Muscle of back (tissue), 13 donors: ENCODE measurements at places on chromosomes 2 and 18.

DNA sequence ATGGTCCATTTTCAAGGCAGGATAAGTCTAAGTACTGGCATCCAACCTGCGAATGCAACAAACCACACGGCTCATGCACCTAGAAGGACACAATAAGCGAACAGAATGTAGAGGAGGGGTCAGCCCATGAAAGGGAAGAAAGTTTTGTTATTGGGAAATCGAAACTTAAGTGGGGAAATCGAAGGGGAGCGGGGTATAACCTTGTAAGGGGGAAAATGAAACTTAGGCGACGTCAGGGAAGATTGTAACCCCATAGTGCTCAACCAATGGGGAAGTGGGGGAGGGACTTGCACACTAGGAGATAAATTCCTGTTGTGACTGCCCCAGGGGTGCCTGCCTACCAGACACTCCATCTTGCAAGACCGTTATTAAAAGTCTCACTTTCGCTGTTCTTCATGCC lies 15.6 kb upstream of the OTOF start:
- DNase-seq, result no peak

DNA sequence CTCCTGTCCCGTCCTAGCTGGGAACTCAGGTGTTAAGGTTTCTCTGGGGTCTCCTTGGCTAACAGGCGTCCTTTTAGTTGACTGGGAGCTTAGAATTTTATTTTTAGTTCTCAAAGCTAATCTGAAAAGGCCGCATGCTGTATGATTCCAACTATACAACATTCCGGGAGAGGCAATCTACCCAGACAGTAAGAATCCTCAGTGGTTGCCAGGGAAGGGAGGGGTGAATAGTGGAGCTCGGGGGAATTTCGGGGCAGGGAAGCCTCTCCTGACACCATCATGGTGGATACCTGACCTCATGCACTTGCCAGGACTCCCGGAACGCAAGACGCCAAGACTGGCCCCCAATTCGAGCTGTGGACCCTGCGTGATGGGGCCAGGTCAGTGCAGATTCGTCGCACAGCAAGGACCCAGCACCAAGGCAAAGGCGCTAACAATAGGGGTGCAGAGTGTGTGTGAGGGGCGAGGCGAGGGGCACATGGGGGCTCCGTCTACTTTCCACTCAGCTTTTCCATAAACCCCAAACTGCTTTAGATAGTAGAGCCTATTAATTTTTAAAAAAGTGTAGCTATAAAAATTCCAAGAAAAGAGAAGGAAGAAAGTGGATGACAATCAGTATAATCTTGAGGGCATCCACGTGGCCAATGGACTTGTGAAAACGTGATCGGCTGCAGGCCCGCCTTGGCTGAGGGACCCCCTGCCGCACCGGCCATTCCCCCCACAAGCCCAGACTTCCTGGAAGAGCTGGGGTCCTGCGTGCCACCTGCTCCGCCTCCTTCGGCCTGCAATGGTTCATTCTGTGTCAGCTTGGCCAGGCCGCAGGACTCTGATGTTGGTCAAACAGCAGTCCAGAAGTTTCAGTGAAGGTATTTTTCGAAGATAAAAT lies 17.3 kb downstream of the PDCD1 start:
- DNase-seq, result no peak

DNA sequence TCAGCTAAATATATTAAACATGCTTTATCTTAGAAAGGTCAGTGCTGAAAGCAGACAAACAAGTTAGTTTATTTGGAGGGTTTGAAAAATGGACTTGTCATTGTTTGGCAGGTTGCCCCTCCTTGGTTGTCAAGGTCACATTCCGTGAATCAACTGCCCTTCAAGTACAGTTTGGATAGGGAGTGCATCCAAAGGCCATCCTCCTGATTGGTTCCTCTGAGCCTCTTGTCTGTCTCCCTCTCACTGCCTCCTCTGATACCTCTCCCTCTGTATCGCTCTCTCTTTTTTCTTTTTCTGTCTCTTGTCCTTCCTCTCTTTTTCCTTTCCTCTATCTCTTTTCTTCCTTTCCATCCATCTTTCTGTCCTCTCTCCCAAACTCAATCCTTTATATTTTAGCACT lies 5.4 kb downstream of the ITGAV start:
- DNase-seq, result no peak

DNA sequence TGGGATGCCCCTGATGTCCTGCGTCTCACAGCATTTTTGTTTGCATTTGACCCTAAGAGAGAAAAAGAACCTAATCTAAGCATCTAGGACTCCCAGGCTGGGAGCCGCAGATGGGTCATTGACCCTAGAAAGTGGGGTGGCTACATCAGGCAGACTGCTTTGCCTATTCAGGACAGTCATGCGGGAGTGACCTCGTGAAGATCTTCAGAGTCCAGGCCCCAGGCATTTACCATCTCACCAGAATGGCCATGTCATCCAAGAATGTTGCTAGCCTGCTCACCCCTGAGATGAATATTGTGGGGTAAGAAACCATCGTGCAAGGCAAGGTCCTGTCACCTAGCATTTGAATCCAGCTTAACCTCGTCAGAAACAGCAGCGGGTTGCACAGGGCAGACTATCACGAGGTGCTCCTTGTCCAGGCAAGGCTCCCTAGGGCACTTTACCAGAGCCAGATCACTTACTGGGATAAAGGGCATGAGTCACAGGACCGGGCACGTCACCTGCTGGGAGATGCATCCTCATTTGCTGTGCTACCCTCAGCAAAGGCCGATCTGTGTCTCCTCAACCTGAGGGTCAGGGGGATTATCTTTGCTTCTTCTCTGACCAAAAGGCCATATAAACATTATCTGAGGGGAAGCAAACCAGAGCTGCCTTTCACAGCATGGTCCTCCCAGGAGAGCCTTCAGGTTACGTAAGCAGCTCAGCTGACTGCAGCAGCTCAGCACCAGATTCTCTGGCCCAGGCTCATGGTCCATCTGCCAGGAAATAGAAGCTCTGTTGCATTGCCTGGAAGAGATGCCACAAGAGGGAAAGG lies 162.3 kb downstream of the ACKR3 start:
- peak; percentile 72 for DNase-seq

GRCh38 chr2:42848265-42848664 lies 55.9 kb upstream of the HAAO start:
- no peak for DNase-seq

GRCh38 chr2:85255813-85256594 lies 71.8 kb downstream of the TGOLN2 start:
- peak; percentile 69 for DNase-seq

DNA sequence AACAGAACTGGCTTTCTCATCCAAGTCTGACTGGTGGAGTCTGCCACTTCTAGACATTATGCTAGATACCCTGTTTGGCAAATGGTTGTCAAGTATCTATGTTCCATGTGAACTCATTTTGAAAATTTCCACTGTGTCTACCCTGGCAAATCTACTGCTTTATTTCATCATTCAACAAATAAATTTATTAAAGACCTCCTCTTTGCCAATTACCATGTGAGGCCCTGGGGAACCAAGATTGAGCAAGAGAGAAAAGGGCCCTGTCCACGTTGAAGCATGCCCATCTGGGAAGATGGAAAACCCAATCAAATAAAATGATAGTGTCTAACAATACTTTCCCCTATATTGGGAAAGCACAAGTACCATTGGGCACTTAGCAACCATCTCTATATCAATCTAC lies 582.4 kb downstream of the IRS1 start:
- no peak for DNase-seq

DNA sequence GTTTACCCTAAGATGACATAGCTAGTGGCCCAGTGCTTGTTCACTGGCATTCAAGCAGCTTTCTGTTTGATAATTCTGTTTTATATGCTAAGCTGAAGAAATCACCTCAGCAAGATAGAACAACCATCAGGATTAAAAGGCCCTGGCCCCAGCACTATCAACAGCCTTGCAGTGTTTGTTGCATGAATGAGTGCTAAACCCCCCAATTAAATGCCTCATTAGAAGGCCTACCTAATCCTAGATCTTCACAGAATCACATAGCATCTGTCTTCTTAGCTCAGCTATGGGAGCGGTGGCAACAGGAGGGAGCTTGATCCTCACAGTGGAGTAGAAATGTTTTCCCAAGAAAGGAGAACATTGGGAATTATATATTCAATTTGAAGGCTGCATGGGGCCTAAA lies 194.1 kb upstream of the HNMT start:
- DNase-seq, result no peak

- DNase-seq, result no peak
Measured at GRCh38 chr2:172248785-172249187, 146.1 kb upstream of the DLX2 start.

DNA sequence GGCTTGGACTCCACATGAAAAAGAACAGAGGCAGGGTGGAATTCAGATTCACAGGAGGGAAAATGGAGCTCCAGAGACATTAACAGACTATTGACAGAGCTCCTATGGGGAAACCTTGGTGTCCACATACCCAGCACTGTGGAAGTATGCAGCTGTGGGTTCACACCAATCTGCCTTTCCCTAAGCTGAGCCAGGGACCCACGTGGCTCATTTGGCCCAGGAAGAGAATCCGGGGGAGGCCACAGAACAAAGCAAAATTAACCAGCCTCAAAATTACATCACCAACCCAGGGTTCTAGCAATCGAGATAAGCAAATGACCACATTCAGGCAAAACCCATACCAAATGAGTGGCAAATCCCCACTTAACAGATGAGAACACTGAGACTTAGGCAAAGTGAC lies 105.8 kb upstream of the TWIST2 start:
- DNase-seq, result no peak

GRCh38 chr2:134247679-134248078 lies 6.2 kb upstream of the MGAT5 start:
- DNase-seq, result no peak

- DNase-seq, result no peak
Measured at GRCh38 chr2:48551548-48551947, 21.6 kb downstream of the STON1 start.

- peak; percentile 80 for DNase-seq
Measured at GRCh38 chr2:100818003-100818605, 1.8 kb upstream of the NPAS2 start.

GRCh38 chr18:53947092-53947640 lies 277.3 kb downstream of the MBD2 start:
- DNase-seq, result no peak

DNA sequence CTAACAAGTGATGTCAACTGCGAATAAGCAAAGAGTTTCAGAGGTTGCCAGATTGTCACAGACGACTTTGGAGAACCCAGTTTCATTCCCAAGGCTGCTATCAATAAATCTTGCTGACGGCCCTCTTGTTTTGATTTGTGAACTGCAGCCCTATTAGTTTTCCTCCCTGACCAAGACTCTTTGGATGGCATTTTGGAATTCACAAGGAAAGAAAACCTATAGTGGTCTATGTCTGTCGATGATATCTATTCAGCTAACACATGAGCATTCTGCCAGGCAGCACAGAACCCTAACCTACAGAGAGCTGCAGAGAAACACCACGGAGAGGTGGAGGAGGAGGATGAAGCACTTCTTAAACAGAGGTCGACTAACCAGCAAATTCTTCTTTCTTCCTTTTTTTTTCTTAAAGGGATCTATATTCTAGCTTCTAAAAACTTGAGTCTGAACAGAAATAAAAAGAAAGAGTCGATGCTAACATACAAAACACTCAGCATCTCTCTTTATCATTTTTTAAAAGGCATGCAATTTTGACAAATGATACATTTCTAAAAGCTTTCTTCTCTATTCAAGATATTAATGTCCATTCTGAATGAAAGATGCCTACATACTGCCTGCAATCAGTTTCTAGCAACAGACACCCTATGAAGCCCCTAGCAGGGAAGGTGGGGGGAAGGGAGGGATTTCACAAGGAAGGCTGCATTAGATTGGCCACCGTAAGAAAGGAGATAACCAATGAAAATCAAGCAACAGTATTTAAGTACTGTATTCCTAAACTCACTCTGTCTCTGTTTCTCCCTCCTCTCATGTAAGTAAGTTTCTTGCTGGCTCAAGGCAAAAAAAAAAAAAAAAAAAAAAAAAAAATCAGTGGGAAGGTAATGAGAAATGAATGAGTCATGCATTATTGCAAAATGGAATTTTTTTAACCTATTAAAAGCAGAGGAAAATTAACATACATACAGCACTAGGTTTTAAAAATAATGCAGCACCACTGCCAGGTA lies 83.0 kb upstream of the CHRNA1 start:
- DNase-seq, result peak; percentile 91

DNA sequence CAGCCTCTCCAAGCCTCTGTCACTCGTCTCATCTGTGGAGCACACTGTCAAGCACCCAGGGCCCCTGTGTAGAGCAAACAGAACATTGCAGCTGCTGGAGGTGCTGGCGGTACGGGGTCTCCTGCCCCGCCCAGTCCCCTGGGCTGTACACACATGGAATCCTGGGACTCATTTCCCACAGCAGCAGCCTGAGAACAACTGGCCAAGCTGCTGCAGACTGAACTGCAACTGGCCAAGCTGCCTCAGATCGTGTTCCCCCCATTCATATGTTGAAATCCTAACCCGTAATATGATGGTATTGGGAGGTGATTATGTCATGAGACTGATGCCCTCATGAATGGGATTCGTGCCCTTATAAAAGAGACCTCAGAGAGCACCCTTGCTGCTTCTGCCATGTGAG lies 130.5 kb downstream of the NCK2 start:
- DNase-seq, result no peak

GRCh38 chr18:23437357-23438045 lies 15.6 kb upstream of the RIOK3 start:
- peak; percentile 94 for DNase-seq

DNA sequence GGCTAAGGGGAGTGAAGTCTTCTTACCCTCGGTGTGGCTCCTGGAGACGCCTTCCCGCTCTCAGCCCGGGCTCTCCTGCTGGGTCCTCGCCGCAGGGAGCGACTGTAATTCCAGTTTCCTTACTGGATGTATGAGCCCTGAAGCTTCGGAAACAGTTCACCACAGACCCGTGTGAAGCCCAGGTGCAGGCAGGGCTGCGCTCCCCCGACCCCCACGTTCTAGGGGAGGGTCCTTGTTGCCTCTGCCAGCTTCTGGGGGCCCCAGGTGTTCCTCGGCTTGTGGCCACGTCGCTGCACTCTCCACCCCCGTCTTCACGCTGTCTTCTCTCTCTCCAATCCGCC lies 5.1 kb upstream of the ASB1 start:
- no peak for DNase-seq

DNA sequence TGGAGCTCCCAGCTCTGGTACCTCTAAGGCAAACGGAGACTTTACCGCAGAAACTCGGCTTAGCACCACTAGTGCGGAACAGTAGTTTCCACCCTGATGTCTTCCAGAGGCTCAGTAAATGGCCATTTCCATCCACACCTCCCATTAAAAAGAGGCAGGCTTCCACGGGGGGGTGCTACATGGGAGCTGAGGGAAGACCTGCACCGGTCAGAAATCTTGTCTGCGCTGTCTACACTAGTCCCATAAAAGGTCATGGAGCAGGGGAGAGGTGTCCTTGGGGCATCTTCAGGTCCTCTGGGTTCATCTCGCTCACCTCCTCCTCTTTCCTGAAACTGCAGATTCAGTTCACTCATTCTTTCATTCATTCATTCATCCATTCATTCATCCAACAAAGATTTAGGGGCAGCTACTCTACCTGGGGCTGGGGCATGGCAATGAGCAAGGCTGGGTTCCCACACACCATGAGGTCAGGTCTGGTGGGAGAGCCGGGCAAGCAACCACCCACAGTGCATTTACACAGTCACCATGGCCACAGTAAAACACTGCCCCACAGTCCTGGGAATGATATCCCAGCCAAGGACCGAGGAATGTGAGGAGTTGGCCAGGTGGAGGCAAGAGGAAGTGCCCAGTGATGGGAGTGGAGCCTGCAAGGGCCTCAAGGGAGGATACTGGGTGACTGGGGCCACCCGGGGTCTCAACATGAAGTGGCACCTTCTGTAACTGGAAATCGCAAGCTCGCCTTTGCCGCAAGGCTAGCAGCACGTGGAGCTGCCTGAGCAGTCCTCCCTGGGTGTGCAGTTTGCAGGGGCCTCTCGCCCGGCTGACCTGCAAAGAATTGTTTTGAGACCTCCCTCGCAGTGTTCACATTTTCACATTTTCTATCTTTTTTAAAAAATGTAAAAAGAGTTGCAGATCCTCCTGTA lies 180.2 kb upstream of the RAB6C start:
- DNase-seq, result no peak

- peak; percentile 93 for DNase-seq
Measured at GRCh38 chr2:29940706-29941105, 19.3 kb upstream of the ALK start.
